Type B pancreatic cell (in vitro differentiated cells): ENCODE measurements at places on chromosomes 6 and 20.
A peak's percentile ranks its signal among the peaks of the same experiment; 100 is the strongest.

- peaks cover 31% of the 10 kb centered on the region for H3K4me1 ChIP-seq
- H3K36me3 ChIP-seq, result peaks cover 27% of the 10 kb centered on the region
- H3K27ac ChIP-seq, result no peak overlapping the region
Observed at GRCh38 chr6:22078802-22079545, 217.9 kb downstream of the PRL start.

- no peak overlapping the region for H3K27ac ChIP-seq
- no peak overlapping the region for H3K4me3 ChIP-seq
- no peaks in the 10 kb centered on the region for H3K36me3 ChIP-seq
Observed at GRCh38 chr6:32517654-32518445, 12.2 kb downstream of the HLA-DRB5 start.

GRCh38 chr6:151289399-151290007 lies 49.7 kb downstream of the AKAP12 start:
- peaks cover 7% of the 10 kb centered on the region for H3K36me3 ChIP-seq
- H3K4me1 ChIP-seq, result peaks cover 69% of the 10 kb centered on the region
- H3K27me3 ChIP-seq, result no peaks in the 10 kb centered on the region
- no peak overlapping the region for H3K27ac ChIP-seq
- no peak overlapping the region for H3K4me3 ChIP-seq

GRCh38 chr6:147246853-147247635 lies 42.8 kb downstream of the STXBP5 start:
- H3K36me3 ChIP-seq, result peaks cover 31% of the 10 kb centered on the region
- no peak overlapping the region for H3K27ac ChIP-seq
- no peak overlapping the region for H3K4me3 ChIP-seq
- no peaks in the 10 kb centered on the region for H3K27me3 ChIP-seq
- DNase-seq, result no peak

GRCh38 chr6:139028215-139028657 lies 309 bp upstream of the ABRACL start:
- peak overlapping the region; percentile 87 for H3K4me3 ChIP-seq
- no peak for DNase-seq
- H3K27me3 ChIP-seq, result no peaks in the 10 kb centered on the region
- peak overlapping the region; percentile 86 for H3K27ac ChIP-seq
- no peaks in the 10 kb centered on the region for H3K36me3 ChIP-seq
- H3K4me1 ChIP-seq, result peaks cover 15% of the 10 kb centered on the region

DNA sequence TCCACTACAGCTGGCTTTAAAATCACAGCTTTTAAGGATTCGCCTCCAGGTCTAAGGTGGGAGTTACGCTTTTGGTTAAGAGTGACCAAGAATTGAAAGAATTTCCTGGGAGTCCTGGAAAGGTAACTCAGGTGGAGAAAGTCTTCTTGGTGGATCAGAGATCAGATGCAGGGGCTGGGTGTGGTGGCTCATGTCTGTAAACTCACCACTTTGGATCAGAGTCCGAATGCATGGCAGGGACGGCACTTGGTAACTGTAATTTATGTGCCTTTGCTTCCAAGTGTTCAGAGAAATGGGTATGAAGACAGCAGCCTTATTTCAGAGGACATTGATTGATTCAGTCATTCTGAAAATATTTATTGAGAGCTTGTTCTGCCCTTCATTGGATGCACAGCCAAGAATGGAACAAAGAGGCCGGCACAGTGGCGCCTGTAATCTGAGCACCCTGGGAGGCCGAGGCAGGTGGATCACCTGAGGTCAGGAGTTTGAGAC lies 18.0 kb upstream of the JARID2 start:
- H3K4me1 ChIP-seq, result peaks cover 5% of the 10 kb centered on the region
- no peak overlapping the region for H3K4me3 ChIP-seq
- DNase-seq, result no peak
- H3K27me3 ChIP-seq, result no peaks in the 10 kb centered on the region

DNA sequence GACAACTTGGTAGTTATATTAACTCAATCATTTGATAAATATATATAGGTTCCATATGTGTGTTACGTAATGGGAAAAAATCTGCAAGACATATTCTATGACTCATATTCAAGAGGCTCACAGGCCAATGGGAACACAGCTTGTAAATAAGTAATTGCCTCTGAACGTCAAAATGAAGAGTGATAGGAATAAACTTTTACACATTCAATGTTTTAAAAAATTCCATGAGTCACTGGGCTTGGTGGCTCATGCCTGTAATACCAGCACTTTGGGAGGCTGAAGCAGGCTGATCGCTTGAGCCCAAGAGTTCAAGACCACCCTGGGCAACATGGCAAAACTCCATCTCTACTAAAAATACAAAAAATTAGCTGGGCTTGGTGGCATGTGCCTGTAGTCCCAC lies 209.4 kb upstream of the MCHR2 start:
- H3K36me3 ChIP-seq, result no peaks in the 10 kb centered on the region
- no peak for DNase-seq
- H3K4me1 ChIP-seq, result no peaks in the 10 kb centered on the region
- no peaks in the 10 kb centered on the region for H3K27me3 ChIP-seq

DNA sequence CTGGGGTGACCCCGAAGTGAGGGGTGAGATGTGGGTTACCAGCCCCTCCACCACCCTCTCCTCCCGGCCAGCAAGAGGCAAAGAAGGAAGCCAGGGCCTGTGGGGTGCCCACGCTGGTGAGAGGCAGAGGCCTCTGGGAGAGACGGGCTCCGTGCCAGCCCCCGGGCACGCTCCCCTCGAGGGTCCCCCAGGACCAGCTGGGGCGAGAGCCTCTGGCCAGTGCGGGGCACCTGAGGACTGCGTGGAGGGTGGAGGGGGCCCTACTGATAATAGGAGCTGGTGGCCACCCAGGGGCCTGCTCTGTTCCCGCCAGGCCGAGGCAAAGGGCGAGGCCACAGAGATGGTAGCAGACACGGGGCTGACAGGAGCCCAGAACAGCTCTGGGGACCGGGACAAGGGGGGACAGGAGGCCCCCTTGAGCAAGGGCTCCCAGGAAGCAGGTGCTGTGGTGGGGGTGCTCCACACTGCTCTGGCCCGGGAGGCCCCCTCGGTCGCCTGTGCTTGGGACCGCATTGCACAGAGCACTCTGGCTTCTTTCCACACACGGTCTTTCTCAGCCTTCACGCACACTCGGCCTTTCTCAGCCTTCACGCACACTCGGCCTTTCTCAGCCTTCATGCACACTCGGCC lies 226.9 kb downstream of the TTLL2 start:
- H3K4me3 ChIP-seq, result no peak overlapping the region
- H3K36me3 ChIP-seq, result no peaks in the 10 kb centered on the region
- no peaks in the 10 kb centered on the region for H3K4me1 ChIP-seq
- no peak for DNase-seq
- no peak overlapping the region for H3K27ac ChIP-seq

DNA sequence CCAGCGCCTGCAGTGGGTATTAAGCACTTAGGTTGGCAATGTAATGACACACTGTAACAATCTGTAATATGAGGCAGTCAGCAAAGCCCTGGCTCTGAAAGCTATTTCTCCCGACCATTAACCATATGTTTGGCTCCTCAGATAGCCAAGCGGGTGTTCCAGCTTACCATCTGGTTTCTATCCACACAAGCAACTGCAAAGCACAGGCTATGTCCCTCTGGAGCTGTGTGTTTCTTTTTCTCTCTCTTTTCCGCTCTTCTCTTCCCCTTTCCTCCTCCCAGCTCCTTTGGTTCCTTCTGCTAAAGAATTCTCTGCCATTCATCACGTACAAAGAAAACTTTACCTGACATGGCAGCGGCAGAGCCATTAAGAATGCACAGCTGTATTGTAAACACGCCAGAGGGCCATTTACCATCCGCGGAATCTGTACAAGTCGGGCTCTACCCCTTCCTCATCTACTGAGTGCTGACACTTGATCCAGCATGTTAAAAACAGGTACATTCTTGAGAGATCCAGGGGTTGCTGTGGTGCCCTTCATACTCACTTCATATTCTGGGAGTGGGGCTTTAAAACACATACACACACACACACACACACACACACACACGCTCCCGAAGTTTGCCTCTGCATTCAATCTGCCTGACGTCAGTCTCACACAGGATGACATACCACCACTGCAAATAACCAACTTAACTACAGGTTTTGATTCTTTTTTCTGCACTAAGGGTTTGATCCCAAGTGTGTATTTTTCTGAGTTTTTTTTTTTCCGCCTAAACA lies 77.2 kb downstream of the BACH2 start:
- no peak overlapping the region for H3K4me3 ChIP-seq
- no peak overlapping the region for H3K27ac ChIP-seq
- H3K4me1 ChIP-seq, result peaks cover 3% of the 10 kb centered on the region
- peaks cover 12% of the 10 kb centered on the region for H3K36me3 ChIP-seq
- DNase-seq, result no peak

DNA sequence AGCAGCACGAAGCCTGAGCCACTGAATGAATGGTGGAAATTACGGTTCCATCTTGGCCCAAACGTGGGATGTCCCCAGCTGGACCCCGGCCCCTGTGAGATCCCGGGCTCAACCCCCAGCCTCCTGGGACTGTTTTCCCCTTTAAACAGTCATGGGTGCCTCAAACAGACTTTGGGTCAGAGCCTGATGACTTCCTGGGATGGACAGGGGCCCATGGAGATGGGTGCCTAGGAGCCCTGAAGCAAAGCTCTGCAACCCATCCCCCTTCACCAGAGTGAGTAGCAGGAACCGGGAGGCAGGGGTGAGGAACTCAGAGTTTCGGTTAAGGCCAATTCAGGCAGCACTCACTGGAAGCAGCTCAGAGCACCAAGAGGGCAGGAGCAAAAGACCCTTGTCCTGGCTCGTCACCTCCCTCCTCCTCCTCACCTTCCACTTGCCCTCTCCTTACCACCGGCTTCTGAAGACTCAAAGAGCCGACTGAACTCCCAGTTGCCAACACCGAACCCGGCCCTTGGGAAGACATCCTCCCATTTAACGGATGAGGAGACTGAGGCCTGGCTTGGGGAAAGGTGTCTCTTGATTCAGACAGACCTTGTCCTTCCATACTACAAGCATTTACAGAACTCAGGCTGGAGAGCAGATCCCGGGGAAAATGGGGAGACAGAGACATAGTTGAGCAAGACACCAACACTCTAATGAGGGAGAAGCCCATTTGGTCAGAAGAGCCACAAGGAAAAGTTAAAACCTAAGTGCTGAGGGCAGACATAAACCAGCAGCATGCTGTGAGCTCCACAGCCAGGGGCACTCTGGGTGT lies 14.9 kb upstream of the TLDC2 start:
- no peaks in the 10 kb centered on the region for H3K36me3 ChIP-seq
- no peak for DNase-seq
- H3K27ac ChIP-seq, result peak overlapping the region; percentile 46
- peaks cover 35% of the 10 kb centered on the region for H3K4me1 ChIP-seq
- peak overlapping the region; percentile 92 for H3K4me3 ChIP-seq

DNA sequence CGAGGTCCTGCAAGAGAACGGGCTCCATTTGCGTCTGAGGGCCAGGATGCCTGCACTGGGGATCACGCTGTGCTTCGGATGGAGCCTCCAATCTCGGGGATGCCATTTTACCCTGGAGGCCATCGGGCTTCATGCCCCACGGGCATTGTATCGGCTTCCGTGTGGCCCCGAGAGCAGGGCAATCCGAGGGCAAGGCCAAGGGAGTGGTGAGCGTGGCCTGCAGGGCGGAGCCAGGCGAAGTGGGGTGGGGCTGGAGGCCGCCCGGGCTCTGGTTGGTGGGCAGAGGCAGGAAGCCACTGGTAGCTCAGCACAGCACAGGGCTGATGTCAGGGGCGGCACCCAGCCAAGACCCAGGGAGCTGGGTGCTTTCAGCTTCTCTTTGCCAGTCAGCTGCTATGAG lies 57.5 kb upstream of the BHLHE23 start:
- H3K36me3 ChIP-seq, result no peaks in the 10 kb centered on the region
- H3K27ac ChIP-seq, result no peak overlapping the region
- no peak overlapping the region for H3K4me3 ChIP-seq
- no peak for DNase-seq

- peaks cover 3% of the 10 kb centered on the region for H3K27me3 ChIP-seq
- no peaks in the 10 kb centered on the region for H3K36me3 ChIP-seq
- H3K27ac ChIP-seq, result no peak overlapping the region
- DNase-seq, result no peak
- H3K4me3 ChIP-seq, result no peak overlapping the region
- peaks cover 24% of the 10 kb centered on the region for H3K4me1 ChIP-seq
Observed at GRCh38 chr6:71252410-71252809, 36.2 kb upstream of the OGFRL1 start.

DNA sequence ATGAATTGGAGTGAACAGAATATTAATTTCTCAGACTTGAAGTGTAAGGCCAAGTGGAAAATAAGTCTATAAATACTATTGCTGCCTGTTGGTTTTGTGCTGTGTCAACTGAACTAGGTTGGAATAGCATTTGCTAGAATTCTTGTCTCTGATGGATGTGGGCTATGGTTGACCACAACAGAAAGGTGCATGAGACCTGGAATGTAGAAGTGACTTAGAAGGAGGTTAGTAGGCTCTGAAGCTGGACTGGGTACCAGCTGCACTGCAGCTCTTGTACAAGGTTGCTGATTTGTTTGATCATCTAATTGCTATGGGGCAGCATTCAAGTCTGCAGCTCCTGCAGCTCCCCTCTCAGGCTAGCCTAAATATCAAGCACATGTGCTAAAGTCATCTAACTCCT lies 479.0 kb upstream of the NRSN1 start:
- H3K27ac ChIP-seq, result no peak overlapping the region
- DNase-seq, result no peak
- no peaks in the 10 kb centered on the region for H3K36me3 ChIP-seq
- H3K27me3 ChIP-seq, result no peaks in the 10 kb centered on the region
- peaks cover 31% of the 10 kb centered on the region for H3K4me1 ChIP-seq

DNA sequence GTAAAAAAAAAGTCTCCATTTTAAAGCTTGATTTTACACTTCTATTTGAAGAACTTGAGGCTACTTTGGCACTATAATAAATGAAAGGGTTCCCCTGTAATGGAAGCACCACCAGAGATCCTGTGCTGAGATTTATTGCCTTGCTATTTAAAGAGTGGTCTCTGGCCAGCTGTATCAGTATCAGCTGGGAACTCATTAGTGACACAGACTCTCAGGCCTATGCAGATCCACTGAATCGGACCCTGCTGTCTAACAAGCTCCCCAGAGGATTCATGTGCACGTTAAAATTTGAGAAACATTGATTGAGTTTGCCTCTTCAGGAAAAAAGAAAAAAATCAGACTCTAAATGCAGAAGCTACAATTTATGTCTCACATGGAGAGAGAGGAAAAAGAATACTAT lies 299.9 kb upstream of the BMP2 start:
- no peaks in the 10 kb centered on the region for H3K36me3 ChIP-seq
- no peaks in the 10 kb centered on the region for H3K4me1 ChIP-seq
- H3K27me3 ChIP-seq, result peaks cover 16% of the 10 kb centered on the region
- no peak overlapping the region for H3K27ac ChIP-seq
- no peak overlapping the region for H3K4me3 ChIP-seq
- DNase-seq, result no peak

DNA sequence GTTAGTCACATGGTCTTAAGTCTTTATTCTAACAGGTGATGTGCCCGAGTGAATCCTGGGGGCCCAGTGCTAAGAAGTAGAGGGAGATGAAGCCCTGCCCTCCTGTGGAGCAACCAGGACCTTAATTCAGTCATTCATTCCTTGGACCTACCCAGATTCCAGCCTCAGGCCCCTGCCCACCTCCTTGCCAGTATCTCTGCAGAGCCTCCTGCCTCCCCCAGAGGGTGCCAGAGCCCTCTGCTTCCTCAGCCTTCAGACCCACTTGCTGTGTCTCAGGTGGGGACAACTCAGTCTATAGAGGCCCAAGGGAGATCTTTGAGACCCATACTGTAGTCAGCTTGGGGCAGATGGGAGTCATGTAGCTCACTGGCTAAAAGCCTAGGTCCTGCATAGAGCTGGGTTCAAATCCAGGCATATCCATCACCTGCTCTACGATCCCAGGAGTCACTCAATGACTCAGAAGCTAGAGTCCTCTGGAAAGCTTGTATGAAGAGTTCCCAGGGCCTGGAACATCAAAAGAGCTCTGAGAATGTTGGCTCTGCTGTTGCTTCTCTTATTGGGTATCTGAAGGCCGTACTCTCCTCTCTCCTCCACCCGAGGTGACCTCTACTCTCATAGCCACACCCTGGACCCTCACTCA lies 3.9 kb upstream of the SIGLEC1 start:
- no peak for DNase-seq
- H3K27me3 ChIP-seq, result peaks cover 13% of the 10 kb centered on the region
- no peaks in the 10 kb centered on the region for H3K36me3 ChIP-seq
- no peak overlapping the region for H3K4me3 ChIP-seq
- no peak overlapping the region for H3K27ac ChIP-seq
